ENCODE measurements at places on chromosomes 1 and 21. TPM values are rescaled to one million over a fixed set of nuclear protein-coding genes. Genes with fewer than 3 reads are reported as not detected.

- DNase-seq: no peak
These were observed 145.3 kb downstream of the PLPP3 start for GRCh38 chr1:56434025-56434424.

GRCh38 chr1:221823149-221823548 lies 81.3 kb upstream of the DUSP10 start:
- no peak for DNase-seq

DNA sequence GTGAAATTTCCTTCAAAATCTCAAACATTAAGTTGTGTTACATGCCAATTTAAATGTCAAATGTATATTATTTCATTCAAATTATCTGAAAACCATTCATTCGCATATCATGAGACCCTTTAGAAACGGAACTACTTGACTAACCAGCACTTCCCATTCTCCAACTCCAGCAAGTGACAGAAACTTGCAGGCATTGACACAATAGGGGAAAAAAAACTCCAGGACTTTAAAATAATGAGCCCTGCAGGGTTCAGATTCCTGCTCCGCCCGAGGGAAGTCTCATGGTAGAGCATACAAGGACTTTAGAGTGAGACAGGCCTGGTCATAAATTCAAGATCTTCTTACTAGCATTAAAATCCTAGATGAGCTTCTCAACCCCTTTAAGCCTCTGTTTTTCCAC lies 138.9 kb downstream of the NR5A2 start:
- DNase-seq: no peak

DNA sequence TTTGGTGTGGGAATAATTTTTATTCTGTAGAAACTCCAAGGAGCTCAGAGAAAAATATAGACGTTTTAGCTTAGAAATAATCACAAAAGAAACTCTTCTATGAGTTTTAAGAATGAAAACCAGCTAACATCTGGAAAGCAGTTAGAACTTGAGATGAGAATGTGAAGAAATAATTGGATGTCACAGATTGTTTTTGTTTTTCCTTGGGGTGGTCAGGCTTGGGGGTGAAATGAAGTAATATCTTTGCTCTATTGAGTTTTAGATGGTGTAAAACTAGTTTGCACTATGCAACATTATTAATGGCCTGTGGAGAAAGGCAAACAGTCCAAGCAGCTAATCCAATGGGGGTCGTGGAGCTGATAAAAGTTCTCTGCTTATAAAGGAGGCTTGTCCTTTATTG lies 101.2 kb downstream of the FMN2 start:
- DNase-seq: no peak

PDC gene
- not detected for total RNA-seq

DNA sequence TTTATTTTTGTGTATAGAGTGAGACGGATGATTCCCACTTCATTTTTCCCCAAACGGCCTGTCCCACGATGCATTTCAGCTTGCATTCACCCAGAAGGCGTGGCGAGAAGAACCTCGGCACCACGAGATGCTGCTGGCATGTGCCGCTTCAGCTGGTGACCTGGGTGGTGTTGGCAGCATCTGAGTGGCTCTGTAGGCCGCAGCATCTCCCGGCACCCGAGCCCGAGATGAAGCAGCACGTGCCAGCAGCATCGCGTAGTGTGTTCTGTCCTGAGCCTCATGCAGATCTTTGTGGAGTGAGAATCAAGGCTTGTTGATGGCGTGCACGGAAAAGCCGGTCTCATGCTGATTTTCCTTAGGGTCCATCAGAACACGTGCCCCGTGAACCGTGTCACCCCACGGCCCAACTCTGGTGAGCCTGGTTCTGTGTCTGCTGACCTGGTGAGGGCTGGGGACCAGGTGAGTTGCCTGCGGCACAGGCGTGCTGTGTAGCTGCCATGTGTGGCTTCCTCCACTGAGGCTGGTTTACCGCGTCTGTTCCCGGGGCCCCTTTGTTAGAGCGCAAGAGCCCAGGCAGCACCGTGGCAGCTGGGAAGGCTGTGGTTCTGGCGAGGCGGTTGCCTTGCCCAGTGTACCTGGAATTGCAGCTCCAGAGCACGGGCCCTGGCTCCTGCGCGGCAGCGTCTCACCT lies 16.7 kb downstream of the SLX9 start:
- DNase-seq: no peak

DNA sequence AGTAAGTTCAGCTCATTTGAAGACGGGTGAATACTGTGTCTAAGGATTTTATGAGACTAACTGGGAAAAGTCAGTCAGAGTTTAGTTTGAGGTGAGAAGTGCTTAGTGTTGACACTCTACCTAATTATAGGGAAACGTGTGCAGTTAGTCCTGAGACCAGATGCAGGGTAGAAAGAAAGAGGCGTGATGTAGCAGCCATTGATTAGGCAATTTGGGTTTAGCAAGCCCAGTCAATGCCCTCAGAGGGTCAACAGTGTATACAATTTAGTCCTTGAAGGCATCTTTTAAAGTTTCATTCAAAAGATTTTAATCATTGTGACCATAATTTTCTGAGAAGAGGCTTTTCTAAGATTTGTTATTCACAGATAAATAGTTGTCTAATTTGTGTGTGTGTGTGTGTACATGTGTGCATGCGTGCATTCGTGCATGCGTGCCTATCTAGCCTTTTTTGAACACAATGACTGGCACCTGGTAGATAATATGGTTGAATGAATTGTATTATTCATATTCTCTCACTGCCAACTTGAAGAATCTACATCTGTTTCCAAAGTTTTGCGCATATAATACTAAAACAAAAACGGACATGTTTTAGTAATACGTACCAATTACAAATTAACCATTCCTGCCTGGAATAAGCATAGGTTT lies 332.9 kb downstream of the SRGAP2C start:
- DNase-seq: no peak

- DNase-seq: no peak
These were observed 4.3 kb upstream of the LRRC3 start for GRCh38 chr21:44450999-44451398.

DNA sequence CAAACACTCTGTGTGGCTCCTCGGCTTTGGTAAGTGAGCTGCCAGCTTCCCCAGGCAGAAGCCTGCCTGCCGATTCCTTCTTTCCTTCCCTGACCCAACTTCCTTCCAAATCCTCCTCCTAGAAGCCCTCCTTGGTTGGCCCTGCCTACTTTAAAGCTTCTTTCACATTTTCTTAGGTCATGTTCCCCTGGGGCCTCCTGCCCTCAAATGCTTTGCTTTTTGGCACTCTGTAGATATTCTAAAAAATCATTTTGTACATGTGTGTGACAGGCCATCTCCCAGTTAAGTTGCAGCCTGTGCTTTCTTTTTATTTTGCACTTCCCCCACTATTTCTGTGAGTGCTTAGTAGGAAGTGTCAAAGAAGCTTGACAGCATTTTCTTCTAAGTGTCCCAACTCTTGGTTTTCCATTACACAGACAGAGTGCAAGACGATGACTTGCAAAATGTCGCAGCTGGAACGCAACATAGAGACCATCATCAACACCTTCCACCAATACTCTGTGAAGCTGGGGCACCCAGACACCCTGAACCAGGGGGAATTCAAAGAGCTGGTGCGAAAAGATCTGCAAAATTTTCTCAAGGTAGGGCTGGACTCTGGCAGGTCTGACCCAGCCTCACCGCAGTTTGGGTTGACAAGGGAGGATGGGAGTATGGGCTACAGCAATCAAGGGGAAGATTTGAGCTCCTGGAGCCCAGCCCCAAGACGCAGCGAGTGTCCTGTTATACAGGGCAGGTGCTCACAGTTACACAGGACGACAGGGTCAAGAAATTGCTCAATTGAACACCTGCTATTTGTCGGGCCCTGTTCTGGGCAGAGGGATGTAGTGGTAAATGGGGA lies at the start of gene S100A9:
Gene S100A9, plus strand, starts transcription at position 2 of the 838 bp plus-strand sequence. Its CDS starts 430 bp downstream, at position 432.
- no peak for DNase-seq

PRELP gene
- total RNA-seq: 180 TPM

Data from tibial nerve (tissue), 4 donors.